ENCODE measurements at places on chromosomes 5 and 9. TPM values are rescaled to one million over a fixed set of nuclear protein-coding genes. Genes with fewer than 3 reads are reported as not detected.

Gene FAM153A
- not detected for polyA plus RNA-seq

Gene PPIP5K2
- polyA plus RNA-seq, result 42.3 TPM

GRCh38 chr5:1791176-1791575 lies 8.5 kb downstream of the MRPL36 start:
- H3K27ac ChIP-seq, result no peak overlapping the region
- peaks cover 52% of the 10 kb centered on the region for H3K4me1 ChIP-seq
- no peaks in the 10 kb centered on the region for H3K36me3 ChIP-seq
- H3K27me3 ChIP-seq, result no peaks in the 10 kb centered on the region
- no peak for DNase-seq

DNA sequence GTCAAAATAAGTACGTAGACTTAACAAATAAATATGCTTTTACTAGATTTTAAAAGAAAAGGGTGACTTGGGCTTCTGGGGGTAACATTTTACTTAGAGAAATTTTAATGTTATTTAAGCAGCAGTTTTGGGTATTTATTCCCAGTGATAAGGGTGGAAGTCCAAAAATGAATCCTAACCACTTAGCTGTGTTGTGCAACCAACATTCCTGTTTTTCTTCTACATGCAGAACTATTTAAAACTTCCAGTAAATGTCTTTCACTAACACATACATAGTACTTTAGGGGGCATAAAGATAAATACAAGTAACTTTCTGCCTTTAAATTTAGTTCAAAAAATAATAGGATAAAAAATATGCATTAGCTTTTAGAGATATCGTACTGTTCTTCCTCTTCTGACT lies 436.7 kb downstream of the CTNND2 start:
- H3K27ac ChIP-seq, result no peak overlapping the region
- H3K36me3 ChIP-seq, result no peaks in the 10 kb centered on the region
- no peak overlapping the region for H3K4me3 ChIP-seq
- DNase-seq, result no peak
- no peaks in the 10 kb centered on the region for H3K27me3 ChIP-seq

Gene SYNPO
- polyA plus RNA-seq, result 5.6 TPM

DNA sequence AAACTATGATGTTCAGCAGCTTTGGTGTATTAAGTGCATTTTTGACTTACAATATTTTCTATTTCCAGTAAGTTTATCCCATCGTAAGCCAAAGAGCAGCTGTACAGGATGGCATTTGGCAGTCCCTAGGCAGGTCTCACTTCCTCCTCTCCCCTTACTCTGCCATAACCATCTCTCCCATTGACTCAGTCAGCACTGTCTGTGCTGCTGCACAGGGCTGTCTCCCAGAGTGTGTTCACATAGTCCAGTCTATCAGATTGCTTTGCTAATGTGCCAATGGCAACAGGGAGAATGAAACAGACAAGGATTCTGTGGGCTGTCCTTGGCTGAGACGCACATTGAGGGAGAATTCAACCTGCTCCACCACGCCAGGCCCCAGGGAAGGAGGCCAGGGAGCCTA lies 47.0 kb upstream of the CAST start:
- H3K36me3 ChIP-seq, result no peaks in the 10 kb centered on the region
- no peaks in the 10 kb centered on the region for H3K27me3 ChIP-seq
- H3K27ac ChIP-seq, result no peak overlapping the region
- no peak overlapping the region for H3K4me3 ChIP-seq
- no peak for DNase-seq

DNA sequence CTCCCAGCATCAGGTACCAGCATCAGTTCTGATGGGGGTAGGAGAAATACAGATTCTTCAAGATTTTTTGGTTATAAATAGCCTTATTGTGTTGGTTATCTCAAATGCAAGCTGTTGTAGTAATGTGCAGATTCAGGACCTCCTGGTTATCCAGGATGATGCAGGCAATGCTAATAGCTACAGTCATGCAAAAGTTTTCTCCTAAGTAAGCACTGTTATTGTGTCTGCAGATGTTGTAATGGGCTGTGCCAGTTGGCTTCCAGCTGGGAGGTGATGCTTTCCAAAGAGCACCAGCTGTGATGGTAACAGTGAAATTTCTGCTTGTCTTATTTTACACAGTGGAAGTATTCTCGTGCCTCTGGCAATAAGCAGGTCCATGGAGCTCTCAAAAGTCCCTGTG lies 719.2 kb upstream of the CTNND2 start:
- DNase-seq, result no peak
- H3K27me3 ChIP-seq, result no peaks in the 10 kb centered on the region
- H3K36me3 ChIP-seq, result no peaks in the 10 kb centered on the region
- H3K4me1 ChIP-seq, result no peaks in the 10 kb centered on the region
- H3K27ac ChIP-seq, result no peak overlapping the region

- H3K4me1 ChIP-seq, result peaks cover 1% of the 10 kb centered on the region
- H3K36me3 ChIP-seq, result no peaks in the 10 kb centered on the region
- H3K27me3 ChIP-seq, result no peaks in the 10 kb centered on the region
- H3K27ac ChIP-seq, result no peak overlapping the region
These were observed 171.7 kb downstream of the TTLL11 start for GRCh38 chr9:121921444-121921843.

DNA sequence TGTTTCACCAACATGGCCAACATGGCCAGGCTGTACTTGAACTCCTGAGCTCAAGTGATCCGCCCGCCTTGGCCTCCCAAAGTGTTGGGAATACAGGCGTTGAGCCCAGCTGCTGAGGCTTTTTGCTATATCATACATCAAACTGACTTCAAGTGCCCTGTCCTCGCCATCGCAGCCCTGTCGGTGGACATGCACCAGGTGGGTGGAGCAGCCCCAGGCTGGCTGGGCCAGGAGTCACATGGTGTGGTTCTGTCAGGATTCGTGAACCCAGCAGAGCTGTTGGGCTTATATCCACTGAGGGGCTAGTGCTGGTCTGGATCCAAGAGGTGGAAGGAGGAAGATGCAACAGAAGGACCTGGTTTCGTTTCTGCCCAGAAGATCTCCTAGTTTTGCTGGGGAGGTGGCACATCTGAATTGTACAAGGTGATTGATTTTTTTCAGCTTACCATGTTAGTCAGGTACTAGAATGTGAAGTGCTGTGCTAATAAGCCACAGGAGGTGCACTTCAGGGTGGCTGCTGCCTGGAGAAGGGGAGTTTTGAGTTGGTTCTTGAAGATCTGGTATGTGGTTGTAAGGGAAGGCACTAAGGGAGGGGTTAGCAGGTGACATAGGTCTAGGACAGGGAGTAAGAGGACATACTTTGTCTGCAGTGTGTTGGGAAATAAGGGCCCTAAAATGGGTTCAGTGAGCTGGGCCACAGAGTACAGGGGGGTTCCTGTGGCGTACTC lies 16.1 kb downstream of the PCBD2 start:
- H3K36me3 ChIP-seq, result no peaks in the 10 kb centered on the region
- no peak for DNase-seq
- H3K4me3 ChIP-seq, result no peak overlapping the region

DNA sequence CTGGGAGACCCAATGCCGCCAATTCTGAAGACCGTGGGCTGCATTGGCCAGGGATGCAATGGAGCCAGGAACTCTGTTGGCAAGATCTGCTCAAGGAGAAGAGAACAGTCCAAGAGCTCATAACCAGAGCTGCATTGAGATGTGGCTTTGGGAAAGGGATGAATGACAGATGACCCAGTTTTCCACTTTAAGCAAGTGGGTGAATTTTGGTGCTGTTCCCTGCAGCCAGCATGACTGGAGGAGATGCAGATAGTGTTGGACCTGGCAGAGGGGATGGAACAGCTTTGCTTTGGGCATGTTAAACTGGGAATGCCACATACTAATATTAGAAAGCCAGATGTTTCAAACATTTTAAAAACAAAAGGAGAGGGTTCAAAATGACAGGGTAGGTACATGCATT lies 143.1 kb downstream of the FSTL4 start:
- no peaks in the 10 kb centered on the region for H3K4me1 ChIP-seq
- H3K36me3 ChIP-seq, result no peaks in the 10 kb centered on the region
- peaks cover 5% of the 10 kb centered on the region for H3K27me3 ChIP-seq
- no peak overlapping the region for H3K4me3 ChIP-seq

- H3K4me1 ChIP-seq, result no peaks in the 10 kb centered on the region
- no peak overlapping the region for H3K27ac ChIP-seq
- DNase-seq, result no peak
- H3K27me3 ChIP-seq, result no peaks in the 10 kb centered on the region
- H3K4me3 ChIP-seq, result no peak overlapping the region
These were observed 730.4 kb downstream of the EFNA5 start for GRCh38 chr5:106940301-106940846.

Gene EPB41L4B
- polyA plus RNA-seq, result 0.33 TPM

GRCh38 chr9:37902796-37903646 lies 906 bp downstream of the SLC25A51 start:
- H3K27me3 ChIP-seq, result no peaks in the 10 kb centered on the region
- DNase-seq, result peak; percentile 76
- H3K36me3 ChIP-seq, result no peaks in the 10 kb centered on the region
- peak overlapping the region; percentile 86 for H3K4me3 ChIP-seq
- H3K27ac ChIP-seq, result peak overlapping the region; percentile 59

GRCh38 chr9:125541840-125542243 lies 165.2 kb downstream of the MAPKAP1 start:
- no peak overlapping the region for H3K27ac ChIP-seq
- H3K27me3 ChIP-seq, result no peaks in the 10 kb centered on the region
- DNase-seq, result no peak
- no peak overlapping the region for H3K4me3 ChIP-seq

- peak overlapping the region; percentile 79 for H3K27ac ChIP-seq
- DNase-seq, result peak; percentile 95
- peak overlapping the region; percentile 90 for H3K4me3 ChIP-seq
These were observed 2.3 kb downstream of the GDNF start for GRCh38 chr5:37837414-37838032.

DNA sequence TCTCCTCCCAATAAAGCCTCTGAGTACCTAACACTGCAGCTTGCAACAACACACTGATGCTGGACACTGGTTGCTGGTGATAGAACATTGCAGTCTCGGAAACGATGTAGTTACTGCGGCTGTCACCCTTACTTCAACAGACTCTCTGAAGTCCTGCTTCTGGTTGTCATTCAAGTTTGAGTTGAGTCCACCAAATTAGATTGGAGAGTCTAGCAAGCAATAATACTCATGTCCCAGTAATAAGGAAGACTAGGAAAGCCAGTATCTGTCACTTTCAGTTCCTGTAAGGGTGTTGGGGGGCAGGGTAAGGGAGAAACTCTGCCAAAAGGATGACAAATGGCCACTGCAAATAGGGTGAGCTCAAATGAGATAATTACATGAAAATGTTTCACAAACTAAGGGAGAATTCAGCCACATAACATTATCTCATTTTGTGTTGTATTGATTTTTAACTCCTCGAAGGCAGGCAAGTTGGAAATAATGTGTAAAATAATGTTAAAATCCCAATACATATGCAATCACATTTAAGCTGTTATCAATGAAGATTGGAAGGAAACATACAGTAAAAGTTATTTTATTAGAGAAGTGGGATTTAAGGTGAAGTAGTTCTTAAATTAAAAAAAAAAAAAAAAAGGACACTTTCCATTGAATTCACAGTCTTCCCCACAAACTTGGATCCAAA lies 849 bp upstream of the IFT74 start:
- peak overlapping the region; percentile 88 for H3K4me3 ChIP-seq
- no peaks in the 10 kb centered on the region for H3K36me3 ChIP-seq
- H3K27ac ChIP-seq, result peak overlapping the region; percentile 92
- peaks cover 11% of the 10 kb centered on the region for H3K4me1 ChIP-seq
- DNase-seq, result peak; percentile 50

Gene PCDHA10
- 0.26 TPM for polyA plus RNA-seq

Gene FBXO38
- 17.1 TPM for polyA plus RNA-seq

- H3K36me3 ChIP-seq, result peaks cover 56% of the 10 kb centered on the region
- DNase-seq, result no peak
- H3K4me3 ChIP-seq, result no peak overlapping the region
- H3K27me3 ChIP-seq, result no peaks in the 10 kb centered on the region
- no peak overlapping the region for H3K27ac ChIP-seq
These were observed 213.2 kb downstream of the TRIO start for GRCh38 chr5:14356305-14356704.

DNA sequence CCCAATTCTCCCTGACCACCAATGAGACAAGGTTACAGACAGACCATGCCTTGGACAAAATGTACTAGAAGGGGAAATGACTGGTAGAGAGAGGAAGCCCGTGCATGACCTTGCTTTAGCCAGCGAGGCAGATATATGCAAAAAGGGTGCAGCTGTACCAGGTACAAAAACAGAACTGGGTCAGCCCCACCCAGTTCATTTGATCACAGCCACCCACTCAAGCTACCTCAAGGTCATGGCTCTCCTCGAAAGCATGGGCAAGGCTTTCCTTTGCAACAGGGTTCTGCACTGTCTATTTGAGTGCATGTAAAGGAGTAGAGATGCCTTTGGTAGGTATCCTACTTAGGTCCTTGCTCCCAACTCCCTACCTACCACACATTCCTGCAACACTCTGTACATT lies 33.3 kb downstream of the TLE1 start:
- no peak overlapping the region for H3K4me3 ChIP-seq
- no peak overlapping the region for H3K27ac ChIP-seq
- H3K36me3 ChIP-seq, result no peaks in the 10 kb centered on the region
- peaks cover 12% of the 10 kb centered on the region for H3K4me1 ChIP-seq

DNA sequence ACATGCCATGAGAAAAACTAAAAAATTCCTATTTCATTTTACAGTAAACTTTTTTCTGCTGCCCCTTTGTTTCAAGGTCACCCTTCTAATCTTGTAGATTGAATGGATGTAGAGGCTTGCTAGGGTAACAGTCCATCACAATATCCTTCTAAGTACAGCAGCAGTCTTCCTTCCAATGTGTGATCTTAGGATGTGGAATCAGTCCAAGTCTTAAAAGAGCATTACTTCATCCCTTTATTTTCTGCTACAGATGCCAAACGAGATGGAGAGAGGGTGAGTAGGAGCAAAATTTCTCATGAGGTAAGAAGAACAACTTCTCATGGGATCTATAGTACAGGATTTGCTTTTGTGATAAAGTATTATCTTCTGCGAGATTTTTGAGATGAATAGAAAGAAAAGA lies 704 bp upstream of the IL33 start:
- DNase-seq, result peak; percentile 82
- peaks cover 44% of the 10 kb centered on the region for H3K4me1 ChIP-seq
- no peaks in the 10 kb centered on the region for H3K36me3 ChIP-seq

GRCh38 chr5:162711244-162711643 lies 643.7 kb downstream of the GABRG2 start:
- no peak overlapping the region for H3K27ac ChIP-seq
- no peaks in the 10 kb centered on the region for H3K36me3 ChIP-seq
- H3K27me3 ChIP-seq, result no peaks in the 10 kb centered on the region
- H3K4me3 ChIP-seq, result no peak overlapping the region
- no peak for DNase-seq

DNA sequence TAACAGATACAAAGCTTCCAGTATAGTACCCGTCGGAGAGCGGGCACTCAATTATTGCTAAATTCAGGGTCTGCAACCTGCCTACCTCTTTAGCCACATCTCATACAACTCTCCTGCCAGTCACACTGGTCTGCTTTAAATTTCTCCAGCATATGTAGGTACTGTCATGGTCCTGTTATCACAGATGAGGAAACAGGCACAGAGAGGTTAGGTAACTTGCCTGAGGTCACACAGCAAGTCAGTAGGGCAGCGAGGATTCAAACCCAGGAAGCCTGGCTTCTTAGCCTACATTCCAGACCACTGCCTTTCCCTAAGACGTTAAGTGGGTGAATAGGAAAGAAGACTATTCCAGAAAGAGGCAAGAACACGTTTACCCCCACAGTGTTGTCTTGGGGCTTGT lies 186.0 kb upstream of the NFIB start:
- H3K27me3 ChIP-seq, result no peaks in the 10 kb centered on the region
- no peaks in the 10 kb centered on the region for H3K4me1 ChIP-seq
- DNase-seq, result no peak

Data from GM23248 (cell line).